Stimulated activated CD4-positive, alpha-beta T cell treated with anti-CD3 and anti-CD28 coated beads, Interleukin-2, amount 100 ng/mL, for 4 hours (primary cell): ENCODE measurements at places on chromosomes 1 and 21.

GRCh38 chr1:178934546-178934945, 63.7 kb upstream of the ANGPTL1 start:
- no peak for DNase-seq

GRCh38 chr1:238409932-238410331, 519.2 kb upstream of the ZP4 start:
- no peak for DNase-seq

DNA sequence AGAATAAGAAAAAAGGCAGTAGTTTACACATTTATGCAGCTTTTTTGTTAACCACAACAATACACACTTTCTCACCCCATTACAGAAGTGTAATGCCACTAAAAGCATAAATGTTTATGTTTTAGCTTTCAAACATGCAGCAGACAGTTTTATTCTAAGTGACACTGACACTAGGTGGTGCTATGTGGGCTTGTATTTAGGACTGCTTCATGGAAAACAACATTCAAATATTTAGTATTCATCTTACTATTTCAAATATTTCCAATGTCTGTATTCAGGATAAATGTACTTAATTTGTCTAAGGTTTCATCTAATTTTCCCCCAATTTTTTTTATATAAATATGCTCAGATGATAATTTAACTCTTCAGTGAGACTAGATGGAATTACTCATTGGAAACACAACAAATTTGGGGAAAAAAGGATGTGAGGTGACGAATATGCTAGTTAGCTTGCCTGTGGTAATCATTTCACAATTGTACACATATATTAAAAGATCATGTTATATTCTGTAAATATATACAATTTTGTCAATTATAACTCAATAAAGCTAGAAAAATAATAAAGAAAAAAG, 71.4 kb downstream of the USP1 start:
- DNase-seq, result no peak

- no peak for DNase-seq
These were observed 35.5 kb upstream of the PTPRF start for GRCh38 chr1:43495204-43495603.

DNA sequence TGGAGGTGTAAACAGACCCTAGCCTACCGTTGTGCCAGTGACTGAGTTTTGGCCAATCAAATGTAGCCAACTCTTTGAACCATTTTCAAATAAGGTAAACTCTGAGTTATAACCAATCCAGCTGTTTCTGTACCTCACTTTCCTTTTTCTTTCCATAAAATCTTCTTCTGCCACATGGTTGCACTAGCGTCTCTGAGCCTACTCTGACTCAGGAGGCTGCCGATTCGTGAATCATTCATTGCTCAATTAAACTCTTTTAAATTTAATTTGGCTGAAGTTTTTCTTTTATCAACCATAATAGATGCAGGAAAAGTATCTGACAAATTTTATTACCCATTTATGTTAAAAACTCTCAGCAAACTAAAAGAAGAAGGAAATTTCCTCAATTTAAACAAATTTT, 111.5 kb upstream of the LYPLAL1 start:
- no peak for DNase-seq

- DNase-seq, result no peak
These were observed 92.0 kb downstream of the VWA5B1 start for GRCh38 chr1:20382711-20383110.

DNA sequence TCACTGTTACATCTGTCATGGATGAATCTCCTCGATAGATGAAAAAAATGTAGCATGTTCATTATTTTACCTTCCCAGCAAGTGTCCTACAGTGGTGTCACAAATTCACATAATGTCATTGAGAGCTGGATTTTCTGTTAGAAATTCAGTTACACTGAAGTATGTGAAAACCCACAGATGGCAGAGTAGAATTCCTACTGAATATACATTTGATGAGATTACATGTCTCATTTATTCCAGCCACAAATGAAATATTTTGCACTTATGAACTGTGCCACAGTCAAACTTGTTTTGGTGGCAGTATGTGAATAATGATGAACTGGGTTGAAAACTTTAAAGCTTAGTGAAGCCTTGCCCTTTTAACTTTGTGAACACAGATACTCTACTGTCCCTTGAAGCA, 301.9 kb upstream of the DPYD start:
- no peak for DNase-seq

GRCh38 chr1:204358605-204359004, 1.1 kb downstream of the PLEKHA6 start:
- no peak for DNase-seq

- DNase-seq, result no peak
These were observed 229.0 kb downstream of the CENPF start for GRCh38 chr1:214831956-214832355.

- DNase-seq, result no peak
These were observed 24.5 kb upstream of the PKP1 start for GRCh38 chr1:201258763-201259230.

GRCh38 chr1:44723496-44724295, 7.3 kb downstream of the RNU5D-1 start:
- peak; percentile 40 for DNase-seq

- DNase-seq, result peak; percentile 100
These were observed 532 bp upstream of the CTNNBIP1 start for GRCh38 chr1:9910423-9911178.

DNA sequence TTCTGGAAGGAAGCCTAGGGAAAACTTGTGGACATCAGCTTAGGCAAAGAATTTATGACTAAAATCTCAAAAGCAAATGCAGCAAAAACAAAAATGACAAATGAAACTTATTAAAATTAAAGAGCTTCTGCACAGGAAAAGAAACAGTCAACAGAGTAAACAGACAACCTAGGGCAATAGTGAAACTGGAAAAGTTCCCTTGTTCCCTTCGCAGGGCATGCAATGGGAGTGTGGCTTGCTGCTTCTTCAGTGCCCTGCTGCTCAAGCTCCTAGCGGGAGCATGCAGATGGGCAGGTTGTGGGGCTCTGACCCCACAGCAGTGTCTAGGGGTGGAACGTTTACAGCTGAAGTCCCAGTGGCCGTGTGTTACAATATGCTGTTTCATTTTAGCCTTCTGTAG, 1797.4 kb downstream of the NCAM2 start:
- no peak for DNase-seq

- no peak for DNase-seq
These were observed 61.9 kb downstream of the CAPN2 start for GRCh38 chr1:223774134-223774814.

DNA sequence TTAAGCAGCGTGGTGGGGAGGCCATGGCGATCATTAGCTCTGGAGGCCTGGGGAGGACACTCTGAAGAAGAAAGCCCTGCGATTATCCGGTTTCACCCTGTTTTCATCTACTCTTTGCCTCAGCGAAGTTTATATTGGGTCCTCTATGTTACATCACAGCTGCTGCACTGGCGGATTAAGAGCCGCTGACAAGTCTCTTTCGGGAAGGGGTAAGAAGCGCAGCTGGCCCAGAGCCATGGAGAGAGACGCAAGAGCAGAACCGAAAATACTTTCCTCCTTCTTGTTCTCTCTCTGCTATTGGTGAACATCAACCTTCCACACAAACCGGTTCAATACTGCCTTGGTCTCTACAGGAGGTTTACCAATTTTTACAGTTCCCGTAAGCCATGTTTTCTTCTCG, 291.5 kb downstream of the FAM72C start:
- DNase-seq, result no peak

DNA sequence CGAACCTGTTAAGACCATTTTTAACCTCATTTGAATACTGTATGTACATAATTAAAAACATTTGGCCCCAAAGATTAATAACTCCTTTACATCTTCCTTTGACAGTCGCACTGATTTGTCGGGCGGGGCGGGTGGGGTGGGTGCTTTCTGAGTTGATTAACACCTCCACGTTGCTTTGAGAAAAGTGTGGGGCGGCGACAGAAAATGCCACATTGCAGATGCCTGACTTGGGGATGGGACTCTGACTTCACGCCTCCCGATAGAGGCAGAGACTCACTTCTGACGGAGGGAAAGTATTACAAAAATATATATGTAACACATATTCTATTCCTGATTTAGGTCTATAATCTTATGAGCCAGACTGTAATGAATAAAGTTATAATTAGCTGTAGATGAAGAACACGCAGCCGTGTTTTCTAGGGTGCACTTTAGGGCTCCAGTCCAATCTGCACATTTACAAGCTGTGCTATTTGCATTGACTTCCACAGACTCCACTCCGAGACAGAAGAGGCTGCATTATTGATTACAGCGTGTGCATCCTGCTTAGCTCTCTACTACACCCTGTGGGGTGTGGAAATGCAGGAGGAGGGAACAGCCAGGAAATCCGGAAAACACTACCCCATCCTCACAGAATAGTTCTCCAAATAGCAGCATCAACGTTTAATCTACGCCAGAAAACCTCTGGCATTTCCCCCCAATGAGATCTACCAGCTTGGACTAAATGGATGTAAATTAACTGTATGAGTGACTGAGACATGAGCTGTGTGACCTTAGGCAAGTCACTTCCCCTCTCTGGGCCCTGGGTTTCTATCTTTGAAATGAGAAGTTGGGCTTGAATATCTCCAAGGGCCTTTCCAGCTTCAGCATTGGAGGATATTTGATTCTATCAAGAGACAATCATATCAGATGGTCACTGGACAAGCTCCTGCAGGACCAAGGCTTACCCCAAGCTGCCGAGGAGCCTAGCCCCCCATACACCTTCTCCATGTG, 308.0 kb downstream of the RRAGC start:
- no peak for DNase-seq

- no peak for DNase-seq
These were observed 269.0 kb downstream of the LTN1 start for GRCh38 chr21:28723646-28724045.

DNA sequence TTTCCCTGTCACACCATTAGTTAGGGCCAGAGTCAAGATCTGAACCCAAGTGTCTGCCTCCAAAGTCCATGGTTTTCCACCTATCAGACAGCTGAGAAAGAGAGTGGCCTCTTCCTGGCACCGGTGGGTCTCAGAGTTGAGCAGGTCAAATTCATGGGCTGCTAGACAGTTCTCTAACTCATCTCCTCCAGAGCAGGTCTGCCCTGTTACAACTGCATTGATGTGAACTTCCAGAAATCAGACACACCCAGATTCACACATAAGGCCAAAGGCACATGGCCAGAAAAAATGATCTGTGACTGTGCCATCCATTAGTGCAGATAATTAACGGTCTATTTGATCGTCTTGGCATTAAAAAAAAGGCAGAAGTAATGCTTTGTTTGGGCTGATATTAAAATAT, 17.5 kb downstream of the SMIM12 start:
- no peak for DNase-seq

- no peak for DNase-seq
These were observed 286.5 kb downstream of the NFIA start for GRCh38 chr1:61368876-61369275.

DNA sequence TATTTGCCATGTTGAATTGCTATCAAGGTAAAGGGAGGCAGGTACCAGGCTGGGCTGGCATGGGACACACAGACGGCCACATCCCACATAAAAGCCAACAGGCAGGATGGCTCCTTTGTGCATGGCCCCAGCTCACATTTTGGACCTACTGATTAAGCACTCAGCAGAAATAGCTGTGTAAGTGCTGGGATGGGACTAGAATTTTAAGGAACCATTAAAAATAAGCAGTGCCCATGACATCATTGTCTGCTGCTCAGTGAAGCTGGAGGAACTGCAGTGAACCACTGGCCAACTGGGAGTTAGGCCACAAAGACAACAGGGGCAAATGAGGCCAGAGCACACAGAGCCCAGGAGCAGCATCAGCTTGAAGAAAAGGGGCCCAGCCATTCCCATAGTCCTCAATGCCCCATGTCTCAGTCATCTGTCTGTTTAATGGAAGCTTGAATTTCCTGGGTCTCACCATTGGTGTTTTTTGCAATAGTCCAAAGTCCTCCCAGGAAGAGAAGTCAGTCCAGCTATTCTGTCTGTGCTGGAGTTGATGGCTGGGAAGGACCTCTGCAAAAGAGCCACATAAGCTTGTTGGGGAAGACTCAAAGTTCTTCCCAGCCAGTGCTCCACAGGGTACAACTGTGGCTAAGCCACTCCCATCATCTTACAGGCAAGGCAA, 45.3 kb upstream of the TNR start:
- no peak for DNase-seq
